Heart left ventricle (tissue), 16 donors: ENCODE measurements at places on chromosomes 12 and 14. TPM values are rescaled to one million over a fixed set of nuclear protein-coding genes. Genes with fewer than 3 reads are reported as not detected.

Gene CLEC2A
- not detected for total RNA-seq

Gene BDKRB2
- 1.3 TPM for total RNA-seq

Gene SERPINA10
- total RNA-seq, result not detected

Gene CSRNP2
- 17.5 TPM for total RNA-seq

Gene SHMT2
- total RNA-seq, result 35.5 TPM

Gene ADCY6
- total RNA-seq, result 145 TPM

Gene BIN2
- 0.90 TPM for total RNA-seq
